SW 1271 (cell line): ENCODE measurements at places on chromosomes 5 and 9.

- DNase-seq = no peak
Measured at GRCh38 chr9:128316421-128316820, 5.8 kb downstream of the TRUB2 start.

DNA sequence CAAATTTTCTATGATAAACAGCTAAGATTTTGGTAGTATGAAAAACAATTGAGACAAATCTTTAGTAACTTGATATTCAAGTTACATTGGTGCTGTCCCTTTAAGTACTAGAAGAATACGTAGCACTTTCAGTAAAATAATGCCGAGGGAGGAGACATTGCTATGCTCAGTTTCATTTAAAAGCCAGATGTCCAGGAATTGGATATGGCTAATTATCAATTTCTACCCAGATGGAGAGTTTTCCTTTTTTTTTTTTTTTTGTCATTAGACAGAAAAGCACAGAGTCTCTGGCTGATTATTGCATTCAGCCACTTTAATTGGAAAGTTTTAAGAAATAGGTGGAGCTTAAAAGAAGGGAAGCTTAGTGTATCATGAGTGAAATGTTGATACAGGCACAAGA is 40.4 kb upstream of the APC start:
- DNase-seq = no peak

GRCh38 chr9:113311961-113312360 is 8.8 kb upstream of the RNF183 start:
- DNase-seq = no peak

DNA sequence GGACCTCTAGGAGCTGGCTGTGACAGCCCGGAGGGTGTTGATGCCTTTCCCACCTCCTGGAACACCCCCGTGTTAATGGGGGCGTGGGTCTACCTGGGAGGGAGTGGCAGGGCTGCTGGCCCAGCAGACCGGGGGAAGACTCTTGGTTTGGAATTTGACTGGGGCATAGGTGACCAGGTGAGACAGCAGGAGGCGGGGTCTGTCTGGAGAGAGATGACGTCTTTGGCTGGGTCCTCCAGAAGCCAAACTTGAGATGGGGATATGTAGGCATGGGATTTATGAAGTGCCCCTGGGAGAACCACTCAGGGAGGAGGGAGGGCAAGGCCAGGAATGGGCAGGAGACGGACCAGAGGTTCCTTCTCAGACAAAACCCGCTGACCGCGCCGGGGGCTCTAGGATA is 42.6 kb downstream of the NEK6 start:
- no peak for DNase-seq

DNA sequence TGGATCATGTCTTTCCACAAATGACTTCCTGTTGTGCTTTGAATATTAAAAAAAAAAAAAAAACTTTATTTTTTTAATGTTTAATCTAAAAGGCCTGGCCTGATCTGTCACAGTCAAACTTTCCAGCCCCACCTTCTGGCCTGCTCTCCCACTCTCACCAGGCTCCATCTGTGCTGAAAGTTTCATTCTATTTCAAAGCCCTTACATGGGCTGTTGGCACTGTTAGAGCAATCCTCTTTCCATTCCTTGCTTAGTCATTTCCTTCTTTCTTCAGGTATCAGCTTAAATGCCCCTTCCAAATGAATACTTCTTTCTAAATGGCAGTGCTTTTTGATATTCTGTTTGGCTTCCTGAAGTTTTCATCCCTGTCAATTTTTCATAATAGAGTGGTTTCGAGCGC is 1104.8 kb upstream of the C9orf72 start:
- DNase-seq = no peak

DNA sequence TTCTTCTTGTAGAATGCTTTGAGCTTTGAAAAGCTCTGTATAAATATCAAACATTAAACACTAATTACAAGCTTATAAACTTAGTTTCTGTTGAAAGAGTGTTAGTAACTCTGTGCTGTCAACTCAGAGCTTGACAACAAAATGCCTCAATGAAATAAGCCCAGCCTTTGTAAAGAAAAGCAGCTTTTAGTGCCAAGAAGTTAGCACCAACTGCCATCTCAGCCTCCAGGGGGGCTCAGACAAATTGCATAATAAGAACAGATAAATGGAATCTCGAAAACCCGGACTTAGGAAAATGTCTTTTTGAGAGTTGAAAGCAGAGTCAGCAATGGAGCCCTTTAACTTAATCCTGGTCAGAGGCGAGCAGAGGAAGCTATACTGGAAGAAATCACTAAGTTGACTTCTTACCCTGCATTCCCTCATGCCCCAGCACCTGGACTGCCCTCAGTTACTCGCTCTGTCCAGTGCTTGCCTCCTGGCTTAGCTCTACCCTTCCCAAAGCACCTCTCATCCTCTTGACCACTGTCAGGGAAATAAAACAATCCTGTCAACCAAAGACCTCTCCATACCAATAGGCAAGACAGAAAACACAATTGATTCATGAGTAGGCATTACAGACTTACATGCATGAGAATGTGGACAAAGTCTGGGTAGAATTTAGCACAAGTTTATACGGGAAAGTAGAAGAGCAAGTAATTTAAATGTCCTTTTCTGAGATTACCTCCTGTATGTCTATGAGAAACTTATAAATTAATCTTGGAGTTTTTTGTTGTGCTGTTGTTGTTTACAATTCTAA is 352.7 kb downstream of the ZNF608 start:
- DNase-seq = no peak

GRCh38 chr5:149013796-149014195 is 49.1 kb downstream of the SH3TC2 start:
- DNase-seq = no peak

- no peak for DNase-seq
Measured at GRCh38 chr5:172008111-172008455, 1.6 kb upstream of the FBXW11 start.

DNA sequence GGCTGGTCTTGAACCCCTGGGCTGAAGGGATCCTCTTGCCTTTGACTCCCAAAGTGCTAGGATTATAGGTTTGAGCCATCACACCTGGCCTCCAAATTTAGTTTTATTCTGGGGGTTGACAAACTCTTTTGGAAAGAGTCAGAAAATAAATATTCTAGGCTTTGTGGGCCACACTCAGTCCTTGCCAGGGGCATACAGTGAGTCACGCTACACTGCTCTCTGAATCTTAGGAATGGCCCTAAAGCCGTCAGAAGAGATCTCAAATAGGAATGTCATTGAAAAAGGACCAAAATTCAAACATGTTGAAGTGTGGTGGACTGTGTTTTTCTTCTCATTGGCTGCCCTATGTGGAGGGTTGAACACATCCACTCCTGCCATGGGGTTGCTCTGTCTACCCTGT is 127.7 kb upstream of the BASP1 start:
- DNase-seq = no peak

DNA sequence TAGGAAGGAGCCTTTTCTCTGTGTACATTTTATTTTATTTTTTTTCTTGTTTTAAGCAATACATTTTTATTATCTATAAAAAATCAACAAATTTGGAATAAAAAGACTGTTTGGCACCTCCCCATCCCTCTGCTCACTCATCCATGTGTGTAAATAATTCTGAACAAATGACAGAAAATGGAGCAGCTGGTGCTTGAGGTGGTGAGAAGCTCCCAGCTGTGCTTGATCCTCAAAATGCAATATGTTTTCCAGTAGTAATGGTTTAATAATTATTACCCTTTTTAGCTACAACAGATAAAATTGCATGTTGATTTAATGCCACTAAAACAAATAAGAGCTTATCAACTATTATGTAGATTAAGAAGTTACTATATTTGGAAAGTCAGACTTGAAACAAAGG is 132.5 kb downstream of the CDH18 start:
- no peak for DNase-seq

DNA sequence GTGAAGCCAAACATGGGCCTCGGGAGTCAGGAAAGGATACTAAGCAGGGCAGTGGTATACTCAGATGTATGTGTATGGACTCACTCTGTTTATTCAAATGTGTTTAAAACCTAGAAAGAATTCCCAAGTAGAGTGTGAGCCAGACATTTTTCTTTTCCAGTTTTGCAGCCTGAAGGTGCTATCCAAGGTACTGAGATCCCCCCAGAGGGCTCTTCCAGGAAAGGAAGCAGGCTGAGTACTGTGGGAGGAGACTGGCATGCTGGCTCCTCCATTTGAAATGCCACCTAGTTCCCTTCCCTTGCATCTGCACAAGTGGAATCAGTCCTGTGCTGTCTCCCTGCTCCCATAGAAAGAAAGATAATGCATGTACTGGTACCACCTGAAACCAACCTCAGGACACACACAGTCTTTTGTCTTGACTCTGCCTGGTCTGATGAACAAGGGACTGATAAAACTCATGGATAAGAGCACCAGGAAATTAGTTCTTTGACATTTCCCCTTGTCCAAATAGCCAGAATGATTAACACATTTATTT is 85.9 kb downstream of the HRH2 start:
- no peak for DNase-seq

DNA sequence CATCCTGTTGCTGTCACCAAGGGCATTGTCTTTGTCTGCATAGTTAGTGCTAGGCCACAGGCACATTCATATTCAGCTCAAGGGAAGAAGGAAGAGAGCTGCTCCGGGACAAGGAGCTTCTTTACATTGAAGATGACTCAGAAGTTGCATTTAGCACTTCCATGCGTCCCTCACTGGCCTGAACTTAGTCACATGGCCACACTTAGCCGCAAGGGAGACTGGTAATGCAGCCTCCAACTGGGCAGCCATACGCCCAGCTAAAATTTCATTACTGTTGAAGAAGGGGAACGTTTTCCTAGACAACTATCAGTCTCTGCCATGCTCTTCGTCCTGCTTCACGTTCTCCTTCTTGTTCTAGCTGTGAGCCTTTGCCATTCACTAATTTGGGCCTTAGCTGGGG is 20.0 kb downstream of the ACTL7B start:
- no peak for DNase-seq

DNA sequence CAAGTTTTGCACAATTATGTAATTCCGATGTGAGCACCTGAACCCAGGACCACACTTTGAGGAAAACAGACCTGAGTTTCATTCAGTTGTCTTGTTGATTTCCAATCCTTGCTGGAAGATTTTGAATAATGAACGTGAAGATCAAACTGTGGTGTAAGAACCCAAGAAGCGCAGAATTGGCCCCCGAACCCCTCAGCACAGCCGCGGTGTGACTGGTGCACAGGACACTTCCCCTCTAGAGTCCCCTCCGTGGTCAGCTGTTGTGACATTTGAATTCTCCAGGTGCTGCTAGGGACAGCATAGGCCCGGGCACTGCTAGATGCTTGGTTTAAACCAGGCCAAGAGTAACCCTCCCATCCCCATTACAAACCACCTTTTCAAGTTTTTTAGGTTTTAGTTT is 1.7 kb downstream of the BRD3OS start:
- DNase-seq = no peak

- DNase-seq = no peak
Measured at GRCh38 chr5:72878854-72879253, 62.4 kb downstream of the TNPO1 start.

GRCh38 chr5:26487553-26487952 is 550.8 kb downstream of the CDH9 start:
- DNase-seq = no peak
